ENCODE measurements at places on chromosomes 1 and 21.

GRCh38 chr1:39134768-39135333, 69.6 kb upstream of the MACF1 start:
- no peak for DNase-seq

- no peak for DNase-seq
These were observed 136.8 kb downstream of the NTPCR start for GRCh38 chr1:233086961-233087881.

DNA sequence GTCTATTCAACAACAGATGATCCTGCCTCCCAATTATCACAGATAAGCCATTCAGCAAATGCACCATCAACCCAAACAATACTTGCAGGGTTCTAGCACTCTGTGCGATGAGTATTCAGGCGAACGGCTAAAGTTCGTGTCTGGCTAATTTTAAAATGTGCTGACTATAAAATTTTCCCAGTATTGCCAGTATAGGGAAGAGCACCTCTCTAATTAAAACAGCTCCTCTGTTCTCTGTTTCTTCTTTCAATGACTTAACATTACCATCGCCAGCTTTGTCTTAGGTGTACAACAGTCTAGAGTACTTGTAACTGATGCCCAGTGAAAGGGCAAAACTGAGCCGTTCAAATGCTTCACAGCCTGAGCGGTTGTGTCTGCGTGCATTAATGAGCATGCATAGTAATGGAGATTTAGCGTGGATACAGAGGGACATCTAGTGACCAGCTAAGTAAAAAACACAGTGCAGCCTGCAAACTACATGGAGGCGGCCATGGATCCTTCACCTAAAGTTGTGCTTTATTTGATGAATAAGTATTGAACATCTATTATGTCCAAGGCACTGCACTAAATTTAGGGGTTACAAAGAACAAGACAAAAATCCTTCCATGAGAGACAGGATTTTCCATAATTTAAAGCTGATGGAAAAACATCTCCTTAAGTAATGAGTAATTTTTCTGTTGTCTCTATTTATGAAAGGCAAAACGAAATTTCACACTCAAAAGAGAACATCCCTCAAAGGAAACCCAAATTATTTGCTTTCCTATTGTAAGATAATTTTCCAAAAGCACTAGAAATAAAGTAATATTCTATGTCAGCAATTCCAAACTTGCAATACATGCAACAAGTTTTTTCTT, 120.0 kb downstream of the SETD4 start:
- peak; percentile 30 for DNase-seq

- no peak for DNase-seq
These were observed 12.4 kb downstream of the FBXO2 start for GRCh38 chr1:11641776-11642305.
